Colonic mucosa (tissue), 4 donors: ENCODE measurements at places on chromosomes 12 and 14. TPM values are rescaled to one million over a fixed set of nuclear protein-coding genes. Genes with fewer than 3 reads are reported as not detected.

Gene SERPINA12
- total RNA-seq, result not detected

Gene OR6C2
- not detected for total RNA-seq

Gene PLEKHD1
- 0.05 TPM for total RNA-seq

DNA sequence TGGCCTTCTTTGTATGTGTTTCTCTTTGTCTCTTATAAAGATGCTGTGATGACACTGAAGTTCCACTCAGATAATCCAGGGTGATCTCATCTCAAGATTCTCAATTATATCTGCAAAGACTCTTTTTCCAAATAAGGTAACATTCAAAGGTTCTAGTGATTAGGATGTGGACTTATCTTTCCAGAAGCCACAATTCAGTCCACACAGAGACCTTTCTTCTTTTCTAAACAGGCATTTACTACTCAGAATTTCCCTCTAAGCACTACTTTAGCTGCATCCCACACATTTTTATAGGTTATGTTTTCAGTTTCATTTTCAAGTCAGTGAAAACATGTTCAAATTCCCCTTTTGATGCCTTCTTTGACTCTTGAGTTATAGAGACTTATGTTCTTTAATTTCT is 9.0 kb upstream of the NKX2-1 start:
- H3K27me3 ChIP-seq, result peaks cover 25% of the 10 kb centered on the region
- H3K27ac ChIP-seq, result no peak overlapping the region
- H3K4me3 ChIP-seq, result no peak overlapping the region
- no peaks in the 10 kb centered on the region for H3K36me3 ChIP-seq
- DNase-seq, result no peak

- H3K27ac ChIP-seq, result no peak overlapping the region
- H3K4me1 ChIP-seq, result no peaks in the 10 kb centered on the region
- no peak for DNase-seq
- no peak overlapping the region for H3K4me3 ChIP-seq
- H3K36me3 ChIP-seq, result no peaks in the 10 kb centered on the region
- H3K27me3 ChIP-seq, result no peaks in the 10 kb centered on the region
These were observed 137.3 kb downstream of the FOXN3 start for GRCh38 chr14:89279649-89280232.

GRCh38 chr14:78512021-78512420 is 341.8 kb downstream of the NRXN3 start:
- H3K27ac ChIP-seq, result no peak overlapping the region
- H3K4me3 ChIP-seq, result no peak overlapping the region
- H3K4me1 ChIP-seq, result no peaks in the 10 kb centered on the region
- no peaks in the 10 kb centered on the region for H3K27me3 ChIP-seq
- no peak for DNase-seq

DNA sequence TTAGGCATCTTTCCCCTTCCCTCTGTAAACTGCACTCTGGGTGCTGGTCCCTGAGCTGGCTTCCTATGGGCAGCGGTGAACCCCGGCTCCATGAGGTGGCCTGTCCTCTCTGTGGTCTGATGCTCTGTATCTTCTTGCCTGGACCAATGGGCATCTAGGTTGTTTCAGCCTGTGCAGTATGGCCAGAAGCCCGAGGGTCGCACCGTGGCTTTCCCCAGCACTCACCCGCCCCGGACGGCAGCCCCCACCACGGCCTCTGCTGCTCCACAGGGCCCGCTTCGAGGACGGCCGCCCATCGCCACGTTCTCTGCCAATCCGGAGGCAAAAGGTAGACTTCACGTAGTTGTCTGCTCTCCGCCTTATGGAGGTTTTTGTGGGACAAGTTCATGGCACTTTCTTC is 70.1 kb downstream of the EP400 start:
- no peaks in the 10 kb centered on the region for H3K4me1 ChIP-seq
- H3K36me3 ChIP-seq, result peaks cover 15% of the 10 kb centered on the region
- no peak overlapping the region for H3K4me3 ChIP-seq
- no peak overlapping the region for H3K27ac ChIP-seq
- no peaks in the 10 kb centered on the region for H3K27me3 ChIP-seq
- no peak for DNase-seq
